CD4-positive, alpha-beta T cell treated with Interleukin-1 beta for 1 hour (primary cell): ENCODE measurements at places on chromosomes 4 and X.
A peak's percentile ranks its signal among the peaks of the same experiment; 100 is the strongest.

DNA sequence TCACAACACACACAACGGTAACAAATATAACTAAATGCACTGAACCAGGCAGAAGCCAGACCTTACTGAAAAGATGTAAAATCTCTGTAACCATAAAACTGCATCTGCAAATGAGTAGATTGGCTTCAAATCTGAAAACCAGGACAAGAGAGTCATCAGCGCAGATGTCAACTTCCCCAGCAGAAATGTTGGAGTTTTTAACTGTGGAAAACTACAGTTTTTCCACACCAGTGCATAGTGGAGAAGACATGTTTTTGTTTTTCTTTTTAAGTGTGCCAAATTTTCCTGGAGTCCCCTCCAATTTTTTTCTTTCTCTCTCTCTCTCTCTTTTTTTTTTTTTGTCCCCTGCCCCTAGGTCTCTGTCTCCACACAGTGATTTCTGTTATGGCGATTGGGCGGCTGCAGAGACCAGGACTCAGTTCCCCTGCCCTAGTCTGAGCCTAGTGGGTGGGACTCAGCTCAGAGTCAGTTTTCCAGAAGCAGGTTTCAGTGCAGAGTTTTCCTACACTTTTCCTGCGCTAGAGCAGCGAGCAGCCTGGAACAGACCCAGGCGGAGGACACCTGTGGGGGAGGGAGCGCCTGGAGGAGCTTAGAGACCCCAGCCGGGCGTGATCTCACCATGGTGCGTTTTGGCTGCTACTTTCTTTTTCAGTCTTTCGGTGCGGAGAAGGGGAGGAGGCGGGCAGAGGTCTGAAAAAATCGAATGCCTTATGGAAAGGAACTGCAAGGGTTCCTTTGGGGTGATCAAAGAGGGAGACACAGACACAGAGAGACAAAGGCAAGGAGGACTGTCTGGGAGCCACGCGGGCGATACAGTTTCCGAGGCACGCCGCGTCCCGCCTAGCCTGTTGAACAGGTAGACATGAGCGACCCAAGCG, at the start of gene GUCY1A1:
TSS of gene GUCY1A1 (plus strand) at position 505 of the 878 bp plus-strand sequence. CDS start 30,020 bp downstream, outside the sequence.
- DNase-seq, result no peak

- DNase-seq, result no peak
These were observed 106.1 kb downstream of the ARAP2 start for GRCh38 chr4:36138220-36138619.

DNA sequence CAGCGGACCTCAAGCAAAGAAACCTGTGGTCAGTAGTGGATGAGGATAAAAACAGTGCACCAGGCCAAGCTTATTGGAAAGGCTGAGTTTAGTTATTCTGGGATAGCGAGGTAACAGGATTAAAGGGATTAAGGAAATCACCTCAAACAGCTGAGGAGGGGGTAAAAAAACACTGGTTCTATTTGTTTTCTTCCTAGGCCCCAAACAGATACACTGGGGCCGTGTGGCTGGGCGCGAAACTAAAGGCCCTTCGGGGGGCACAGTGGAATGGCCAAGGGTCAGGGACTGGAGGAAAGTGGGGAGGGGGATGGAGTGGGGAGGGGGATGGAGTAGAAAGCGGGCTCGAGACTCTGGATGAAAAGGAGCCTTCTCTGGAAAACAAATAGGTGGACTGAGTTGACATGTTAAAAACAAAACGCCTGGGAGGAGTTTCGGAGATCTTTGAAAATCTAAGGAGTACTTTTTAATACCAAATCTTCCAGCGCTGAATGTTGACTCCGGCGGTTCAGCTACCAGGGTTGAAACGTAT, 2.9 kb downstream of the SOX3 start:
- no peak for DNase-seq

GRCh38 chr4:102667001-102667400, 93.8 kb downstream of the MANBA start:
- no peak for DNase-seq

DNA sequence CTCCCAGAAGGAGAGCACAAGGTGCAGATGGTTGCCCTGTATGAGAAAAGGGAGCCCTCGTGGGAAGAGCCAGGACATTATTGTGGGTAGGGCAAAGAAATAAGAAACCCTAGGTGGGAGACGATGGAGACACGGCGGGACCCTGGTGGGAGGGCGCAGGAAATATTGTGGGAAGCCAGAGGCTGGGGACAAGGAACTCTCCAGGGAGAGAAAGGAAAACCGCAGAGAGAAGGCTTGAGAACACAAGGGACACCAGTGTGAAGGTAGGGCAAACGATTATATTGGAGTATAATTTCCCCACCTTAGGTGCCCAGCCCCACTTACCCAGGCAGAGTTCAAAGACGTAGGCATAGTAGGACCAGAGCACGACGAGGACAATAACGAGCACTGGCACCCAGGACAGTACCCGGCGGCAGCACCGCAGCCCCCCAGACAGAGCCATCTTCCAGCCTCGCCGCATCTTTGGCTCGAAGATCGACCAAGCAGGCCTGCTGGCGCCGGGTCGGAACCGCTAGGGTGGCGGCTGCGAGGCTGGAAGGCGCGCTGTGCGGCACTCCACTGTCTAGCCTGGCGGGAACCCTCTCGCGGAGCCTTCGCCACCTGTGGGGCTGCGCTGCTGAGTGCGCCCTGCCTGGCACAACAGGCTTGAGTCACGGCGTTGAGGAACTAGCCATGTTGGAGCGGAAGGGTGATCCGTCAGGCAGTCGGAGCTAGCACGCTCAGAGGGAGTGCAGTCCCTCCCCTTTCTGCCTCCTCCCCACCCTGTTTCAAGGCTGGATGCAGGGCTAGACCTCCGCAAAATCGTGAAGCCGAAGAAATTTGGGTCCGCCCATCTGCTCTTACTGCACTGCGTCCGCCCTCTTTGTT, at the start of gene ZDHHC15:
TSS of gene ZDHHC15 (minus strand) at position 473 of the 867 bp plus-strand sequence. CDS start at position 460, 13 bp downstream.
- DNase-seq, result peak; percentile 21

GRCh38 chrX:153310901-153311300, 10.7 kb downstream of the PNMA6F start:
- DNase-seq, result no peak

GRCh38 chr4:6548201-6548881, 26.6 kb upstream of the MAN2B2 start:
- no peak for DNase-seq
